NCI-H1417 (cell line): ENCODE measurements at places on chromosomes 1 and 21.

GRCh38 chr1:225688345-225688744 is 35.4 kb upstream of the ENAH start:
- no peak for DNase-seq

- DNase-seq, result no peak
Measured at GRCh38 chr1:3188150-3188971, 119.4 kb downstream of the PRDM16 start.

- no peak for DNase-seq
Measured at GRCh38 chr1:103527331-103527730, 1.8 kb downstream of the RNPC3 start.

DNA sequence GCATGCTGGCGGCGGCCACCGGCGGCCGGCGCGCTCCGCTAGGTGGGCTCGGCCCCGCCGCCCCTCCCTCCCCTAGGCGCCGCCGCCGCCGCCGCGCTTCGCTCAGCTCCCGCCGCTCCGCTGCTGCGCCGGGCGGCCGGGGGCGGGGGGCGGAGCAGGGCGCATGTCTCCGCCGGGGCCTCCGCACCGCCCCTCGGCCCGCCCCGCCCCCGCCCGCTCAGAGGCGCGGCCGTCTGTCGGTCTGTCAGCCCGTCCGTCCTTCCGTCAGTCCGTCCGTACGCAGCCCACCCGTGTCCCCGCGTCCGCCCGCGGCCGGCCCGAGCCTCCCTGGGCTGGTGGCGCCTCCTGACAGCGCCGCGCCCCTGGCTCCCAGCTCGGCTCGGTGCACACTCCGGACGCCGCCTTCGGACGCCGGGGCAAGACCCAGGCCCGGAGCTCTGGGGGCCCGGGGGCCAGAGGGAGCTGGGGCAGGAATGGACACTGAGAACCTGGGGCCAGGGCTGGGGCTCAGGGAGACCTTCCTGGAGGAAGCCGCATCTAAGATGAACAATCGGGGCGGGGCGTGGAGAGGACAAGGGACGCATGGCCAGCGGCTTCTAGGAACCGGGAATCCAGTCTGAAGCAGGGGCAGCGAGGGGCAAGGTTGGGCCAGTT is at the start of gene GPR153:
Gene GPR153 (minus strand): TSS at position 138 of the 654 bp plus-strand sequence. CDS start 6,193 bp downstream, outside the sequence.
- peak; percentile 30 for DNase-seq

GRCh38 chr1:149846593-149847466 is 52.5 kb upstream of the BOLA1 start:
- DNase-seq, result no peak

DNA sequence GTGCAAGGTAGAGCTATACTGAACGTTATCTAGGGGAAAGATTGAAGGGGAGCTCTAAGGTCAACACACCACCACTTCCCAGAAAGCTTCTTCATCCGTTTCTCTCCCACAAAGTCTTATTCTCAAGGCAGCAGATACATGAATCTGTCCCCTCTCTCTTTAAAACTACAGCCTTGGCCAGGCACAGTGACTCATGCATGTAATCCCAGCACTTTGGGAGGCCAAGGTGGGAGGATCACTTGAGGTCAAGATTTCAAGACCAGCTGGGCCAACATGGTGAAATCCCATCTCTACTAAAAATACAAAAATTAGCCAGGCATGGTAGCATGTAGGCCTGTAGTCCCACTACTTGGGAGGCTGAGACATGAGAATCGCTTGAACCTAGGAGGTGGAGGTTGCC is 8.1 kb downstream of the CYP4X1 start:
- no peak for DNase-seq

DNA sequence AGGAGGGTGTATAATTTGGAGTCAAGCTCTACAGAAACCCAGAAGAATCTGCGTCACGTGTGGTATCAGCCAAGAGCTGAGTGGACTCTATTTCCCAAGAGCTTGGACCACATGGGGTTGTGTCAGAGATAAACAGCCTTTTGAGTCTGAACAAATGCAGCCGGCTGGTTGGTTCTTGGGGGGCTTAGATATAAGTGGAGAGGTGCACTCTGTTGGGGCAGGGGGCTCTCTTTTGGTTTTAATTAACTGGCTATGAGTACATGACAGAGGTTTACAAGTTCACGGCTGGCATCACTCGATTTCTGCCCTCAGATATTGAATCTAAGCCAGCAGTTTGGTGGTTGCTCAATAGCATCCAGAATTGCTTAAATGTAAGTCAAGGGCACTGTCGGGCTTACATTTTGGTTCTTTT is 501 bp upstream of the MRAP start:
- no peak for DNase-seq

DNA sequence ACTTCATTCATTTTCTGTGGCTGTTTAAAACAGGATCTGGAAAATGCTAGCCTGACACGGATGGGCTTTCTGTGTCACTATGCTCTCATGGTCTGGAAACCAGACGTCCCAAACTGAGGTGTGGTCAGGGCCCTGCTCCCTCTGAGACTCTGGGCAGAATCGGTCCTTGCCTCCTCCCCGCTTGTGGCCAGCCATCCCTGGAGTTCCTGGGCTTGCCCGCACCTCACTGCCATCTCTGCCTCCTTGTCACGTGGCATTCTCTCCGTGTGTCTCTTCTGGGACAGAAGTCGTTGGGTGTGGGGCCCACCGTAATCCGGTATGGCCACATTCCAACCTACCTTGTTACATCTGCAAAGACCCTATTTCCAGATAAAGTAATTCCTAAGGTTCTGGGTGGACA is 10.1 kb upstream of the ACTRT2 start:
- no peak for DNase-seq

- no peak for DNase-seq
Measured at GRCh38 chr1:10242811-10243210, 32.4 kb downstream of the KIF1B start.

GRCh38 chr1:228846952-228847351 is 111.7 kb downstream of the RHOU start:
- no peak for DNase-seq

DNA sequence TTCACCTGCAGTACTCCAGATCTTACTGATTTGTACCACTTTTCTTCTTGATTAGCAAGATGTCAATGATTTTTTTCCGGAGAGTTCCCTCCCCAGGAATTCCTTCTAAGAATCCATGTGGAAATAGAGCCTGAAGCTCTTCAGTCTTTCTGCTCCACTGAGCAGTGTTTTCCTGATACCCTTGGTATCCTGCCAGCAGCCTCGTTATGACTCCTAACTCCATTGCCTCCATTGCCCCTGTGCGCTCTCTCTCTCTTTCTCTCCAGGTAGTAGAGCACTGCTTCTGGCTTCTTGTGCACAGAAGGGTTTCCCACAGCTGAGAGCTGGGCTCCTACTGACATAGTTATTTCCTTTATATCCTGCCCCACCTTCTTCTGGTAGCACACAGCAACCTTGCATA is 12.2 kb downstream of the UBE2U start:
- peak; percentile 10 for DNase-seq

GRCh38 chr1:143691400-143691891 is 280.3 kb downstream of the FAM72C start:
- DNase-seq, result no peak

DNA sequence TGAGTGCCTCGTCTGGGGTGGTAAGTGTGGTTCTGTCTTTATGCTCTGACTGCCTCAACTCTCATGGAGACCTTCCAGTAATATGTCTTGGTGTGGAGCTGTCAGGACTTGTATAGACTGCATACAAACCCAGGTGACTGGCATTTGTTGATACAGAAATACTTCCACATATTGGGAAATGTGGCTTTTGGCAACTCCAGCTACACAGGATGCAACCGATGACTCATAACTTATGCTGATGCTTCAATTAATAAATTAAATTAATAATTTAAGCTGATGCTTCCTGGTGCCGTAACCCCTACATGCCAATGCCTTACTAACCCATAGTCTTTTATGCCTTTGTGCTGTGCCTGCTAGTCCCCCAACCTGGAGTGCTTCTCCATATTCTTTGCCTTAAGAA is 72.3 kb upstream of the ARTN start:
- DNase-seq, result no peak

GRCh38 chr1:76299036-76299435 is 224.5 kb downstream of the ST6GALNAC3 start:
- no peak for DNase-seq

DNA sequence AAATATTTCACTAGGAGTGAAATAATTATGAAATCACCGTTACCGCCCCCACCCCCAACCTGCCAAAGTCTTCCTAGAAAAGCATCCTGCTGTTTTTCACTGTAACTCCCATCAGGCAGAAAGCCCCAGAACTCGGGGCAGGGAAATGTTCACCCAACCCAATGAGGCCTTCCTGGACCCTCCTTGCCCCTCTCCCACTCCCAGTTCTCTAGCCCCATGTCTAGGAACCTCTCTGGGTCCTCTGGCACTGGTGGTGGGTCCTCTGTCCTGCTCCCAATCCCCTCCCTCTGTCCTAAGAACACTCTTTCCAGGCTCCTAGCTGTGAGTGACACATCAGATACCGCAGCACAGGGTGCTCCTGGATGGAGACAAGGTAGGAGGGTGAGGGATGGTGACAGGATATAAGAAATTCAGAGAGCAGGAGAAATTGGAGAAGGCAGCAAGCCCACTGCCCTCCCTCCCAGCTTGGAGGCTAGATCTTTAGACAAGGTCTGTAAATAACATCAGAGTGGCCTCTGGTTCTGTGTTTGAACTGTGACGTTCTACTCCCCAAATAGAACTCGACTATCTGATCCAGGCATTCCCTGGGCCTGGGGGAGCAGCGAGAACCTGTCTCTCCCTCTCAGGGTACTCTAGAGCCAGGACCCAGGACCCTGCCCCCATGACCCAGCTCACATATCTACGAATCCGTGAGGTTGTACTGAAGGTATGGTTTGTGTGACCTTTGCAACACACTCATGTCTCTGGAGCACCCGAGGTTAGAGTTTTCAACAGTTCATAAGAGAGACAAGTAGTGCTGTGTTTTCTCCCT is 23.3 kb upstream of the BTG2 start:
- DNase-seq, result no peak

GRCh38 chr1:209829716-209830115 is 1.9 kb downstream of the UTP25 start:
- DNase-seq, result no peak

- no peak for DNase-seq
Measured at GRCh38 chr1:230940848-230941247, 37.8 kb downstream of the TTC13 start.

GRCh38 chr1:62274496-62275485 is 44.4 kb downstream of the KANK4 start:
- no peak for DNase-seq

- no peak for DNase-seq
Measured at GRCh38 chr21:36815284-36815683, 116.4 kb downstream of the SIM2 start.

GRCh38 chr1:11648732-11649158 is 5.5 kb downstream of the FBXO2 start:
- peak; percentile 21 for DNase-seq

DNA sequence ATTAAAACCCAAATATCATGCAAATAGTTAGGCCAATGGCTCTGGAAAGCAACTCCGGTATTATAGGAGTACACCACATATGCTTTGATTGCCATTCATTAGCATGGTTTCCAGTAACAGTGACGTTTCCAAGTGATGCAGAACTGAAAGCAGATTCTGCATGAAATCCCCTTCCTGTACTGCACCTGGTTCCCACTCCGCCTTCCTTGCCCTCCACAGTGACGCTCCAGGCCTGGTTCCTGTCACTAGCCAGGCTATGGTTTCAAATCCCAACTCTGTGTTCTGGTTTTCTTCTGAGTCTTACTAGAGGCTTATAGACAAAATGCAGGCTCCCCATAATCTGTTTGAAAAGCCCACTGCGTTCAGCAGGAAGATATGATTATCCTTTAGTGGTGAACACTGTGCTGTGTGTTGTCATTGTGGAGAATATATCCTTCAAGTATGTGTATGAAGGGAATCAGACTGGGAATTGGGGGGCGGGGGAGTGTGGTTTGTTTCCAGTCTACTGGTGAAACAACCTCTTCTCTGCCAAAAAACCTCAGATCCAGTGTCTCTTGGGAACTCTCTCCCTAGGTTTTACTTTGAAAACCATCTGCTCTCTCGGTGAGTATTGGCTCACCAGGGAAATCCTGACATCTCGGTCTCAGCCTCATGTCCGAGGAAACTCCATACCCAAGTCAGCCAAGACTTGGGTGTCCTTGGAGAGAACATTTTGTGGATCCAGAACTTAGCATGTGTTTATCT is 78.7 kb downstream of the TYW3 start:
- DNase-seq, result no peak

DNA sequence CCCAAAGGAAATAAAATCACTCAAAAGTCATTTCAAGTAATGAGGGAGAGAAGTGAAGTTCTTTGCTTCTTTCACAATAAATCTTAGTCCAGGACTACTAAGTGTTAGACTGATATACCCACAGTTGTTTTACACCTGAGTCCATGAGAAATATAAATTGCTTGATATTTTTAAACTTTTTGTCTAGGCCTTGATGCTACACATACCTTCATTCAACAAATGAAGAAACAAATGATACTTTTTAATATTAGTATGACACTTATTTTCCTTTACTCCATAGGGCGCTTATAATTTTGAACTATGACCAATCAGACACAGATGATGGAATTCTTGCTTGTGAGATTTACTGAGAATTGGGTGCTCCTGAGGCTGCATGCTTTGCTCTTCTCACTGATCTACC is at the start of gene OR14K1:
Gene OR14K1 (plus strand): TSS at position 301 of the 400 bp plus-strand sequence. CDS start 0 bp downstream, at position 301.
- DNase-seq, result no peak

- DNase-seq, result no peak
Measured at GRCh38 chr1:52756020-52756419, 29.8 kb downstream of the ZYG11B start.

DNA sequence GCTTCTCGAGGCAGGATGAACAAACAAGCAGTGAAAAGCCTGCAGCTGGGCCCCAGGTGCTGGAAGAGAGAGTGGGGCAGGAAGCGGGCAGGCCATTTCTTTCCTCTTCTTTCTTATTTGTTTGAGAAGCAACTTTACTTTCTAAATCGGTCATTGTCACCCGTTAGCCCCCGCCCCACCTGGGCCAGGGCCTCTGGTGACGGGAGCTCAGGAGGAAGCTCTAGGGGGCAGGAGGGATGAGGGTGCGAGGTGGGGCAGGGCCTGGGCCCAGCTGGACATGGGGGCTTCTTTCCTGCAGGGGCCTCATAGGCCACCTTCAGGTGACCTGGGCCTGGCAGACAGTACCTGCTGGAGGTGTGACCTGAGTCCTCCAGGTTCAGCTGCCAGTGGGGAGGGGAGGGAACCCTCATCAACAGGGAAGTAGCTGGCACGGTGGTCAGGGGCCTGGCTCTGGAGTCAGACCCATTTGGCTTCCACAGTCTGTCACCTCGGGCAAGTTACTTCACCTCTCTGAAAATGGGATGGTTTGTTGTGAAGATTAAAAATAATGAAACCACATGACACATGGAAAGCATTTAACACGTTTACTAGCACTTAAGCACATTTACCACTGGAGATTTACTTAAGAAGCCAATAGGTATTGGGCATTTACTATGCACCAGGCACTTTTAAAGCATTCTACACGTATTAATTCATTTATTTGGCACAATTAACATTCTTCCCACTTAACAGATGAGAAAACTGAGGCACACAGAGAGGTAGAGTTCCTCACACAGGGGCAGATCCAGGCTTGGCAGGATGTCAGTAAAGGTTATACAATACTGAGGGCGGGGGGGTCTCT is 54.1 kb upstream of the ID3 start:
- DNase-seq, result no peak
